ENCODE measurements at places on chromosomes 16 and 17.
A peak's percentile ranks its signal among the peaks of the same experiment; 100 is the strongest.

DNA sequence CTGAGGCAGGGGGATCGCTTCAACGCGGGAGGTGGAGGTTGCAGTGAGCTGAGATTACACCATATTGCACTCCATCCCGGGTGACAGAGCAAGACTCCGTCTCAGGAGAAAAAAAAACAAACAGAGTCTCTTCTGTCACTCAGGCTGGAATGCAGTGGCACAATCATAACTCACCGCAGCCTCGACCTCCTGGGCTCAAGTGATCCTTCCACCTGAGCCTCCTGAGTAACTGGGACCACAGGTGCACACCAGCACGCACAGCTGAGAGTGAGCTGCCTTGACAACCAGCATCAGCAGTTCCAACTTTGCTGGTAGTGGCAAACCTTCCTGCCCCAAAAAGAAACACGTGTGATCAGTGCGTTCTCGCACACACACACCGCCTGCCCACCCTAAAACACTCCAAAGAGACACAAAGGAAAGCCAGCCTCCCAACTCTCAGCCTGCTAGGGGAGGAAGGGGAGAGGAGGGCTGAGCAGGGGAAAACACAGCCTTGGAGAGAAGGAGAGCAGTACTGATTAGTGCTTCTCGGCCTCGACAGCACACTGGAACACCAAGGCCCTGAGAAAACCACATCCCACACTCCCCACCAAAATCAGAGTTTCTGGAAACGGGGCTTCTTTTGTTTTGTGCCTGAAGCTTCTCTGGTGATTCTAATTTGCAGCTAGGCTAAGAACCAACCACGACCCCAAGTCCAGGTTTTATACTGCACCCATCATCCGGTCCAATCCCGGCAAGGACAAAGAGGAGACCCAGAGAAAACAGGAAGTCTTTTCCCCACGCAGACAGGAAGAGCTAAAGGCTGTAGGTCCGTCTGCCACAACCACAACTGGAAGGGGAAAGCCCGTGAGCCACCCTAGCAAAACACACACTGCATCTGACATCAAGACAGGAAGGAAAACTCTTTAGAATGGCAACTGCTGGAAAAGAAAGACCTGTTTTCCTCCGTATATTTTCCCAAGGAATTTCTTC lies 28.8 kb downstream of the ZCCHC14 start:
- DNase-seq = no peak

DNA sequence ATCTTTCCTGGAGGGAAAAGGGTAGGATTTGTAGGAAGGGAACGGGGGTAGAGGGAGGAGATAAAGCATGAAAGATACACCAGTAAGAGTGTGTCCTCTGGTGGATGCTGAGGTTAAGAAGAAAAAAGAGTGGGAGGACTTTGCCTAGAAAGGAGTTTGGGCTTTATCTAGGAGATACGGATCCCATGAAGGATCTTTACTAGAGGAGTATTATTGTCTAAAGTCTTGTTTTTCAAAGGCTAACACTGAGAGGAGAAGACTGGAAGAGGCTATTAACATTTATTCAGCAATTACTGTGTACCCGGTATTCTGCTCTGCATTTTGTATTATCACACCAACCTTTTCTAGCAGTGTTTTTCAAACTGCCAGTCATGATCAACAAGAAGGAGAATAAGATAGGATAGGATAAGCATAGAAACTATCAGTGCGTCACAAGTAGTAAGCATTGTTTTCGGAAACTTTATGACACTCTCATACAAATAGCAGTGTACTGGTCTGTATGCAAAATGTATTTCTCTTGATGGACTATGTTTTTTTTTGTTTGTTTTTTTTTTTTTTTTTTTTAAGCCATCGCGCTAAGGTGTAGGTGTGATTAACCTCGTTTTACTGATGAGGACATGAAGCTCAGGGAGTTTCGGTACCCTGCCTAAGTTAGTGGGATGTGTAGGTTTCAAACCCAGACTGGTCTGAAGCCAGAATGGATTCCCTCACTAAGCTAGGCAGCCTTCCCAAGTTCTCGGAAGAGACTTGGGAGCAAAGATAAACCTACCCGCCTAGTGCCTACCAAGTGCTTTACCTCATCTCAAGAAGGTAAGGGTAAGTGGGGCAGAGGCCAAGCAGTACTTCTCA lies 1.3 kb upstream of the SP2 start:
- DNase-seq = no peak

GRCh38 chr17:4846635-4847390 lies 13.7 kb downstream of the MINK1 start:
- no peak for DNase-seq

GRCh38 chr17:43760254-43760852 lies 1.8 kb upstream of the SOST start:
- DNase-seq = peak; percentile 82

GRCh38 chr16:2031081-2031577 lies 4.4 kb downstream of the NHERF2 start:
- no peak for DNase-seq

- DNase-seq = no peak
Measured at GRCh38 chr16:72812672-72813071, 235.3 kb downstream of the ZFHX3 start.

GRCh38 chr16:57123974-57124674 lies 31.7 kb downstream of the CPNE2 start:
- no peak for DNase-seq

DNA sequence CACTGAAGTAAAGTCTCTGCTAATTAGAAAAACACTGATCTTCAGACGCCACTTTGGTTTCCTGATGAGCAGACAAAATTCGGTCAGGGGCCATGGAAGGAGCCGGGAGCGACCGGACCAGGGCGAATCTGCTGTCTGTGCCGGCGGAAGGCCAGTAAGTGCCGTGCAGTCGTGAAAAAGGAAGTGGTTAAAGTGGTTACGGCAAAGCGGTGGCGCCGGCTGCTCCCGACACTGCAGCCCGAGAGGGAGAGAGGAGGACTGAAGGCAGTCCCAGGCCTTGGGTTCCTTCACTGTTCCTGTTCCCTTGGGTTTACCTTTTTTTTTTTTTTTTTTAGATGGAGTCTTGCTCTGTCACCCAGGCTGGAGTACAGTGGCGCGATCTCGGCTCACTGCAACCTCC lies 17.3 kb upstream of the HEXD start:
- DNase-seq = peak; percentile 19

- peak; percentile 12 for DNase-seq
Measured at GRCh38 chr17:35046740-35047283, 16.7 kb downstream of the RFFL start.
